ENCODE measurements at places on chromosomes 7 and 10.

- no peak for DNase-seq
Observed at GRCh38 chr7:142771353-142771723, 568 bp downstream of the PRSS2 start.

GRCh38 chr10:79270466-79271246, 76.6 kb upstream of the PPIF start:
- DNase-seq: no peak

- no peak for DNase-seq
Observed at GRCh38 chr10:132877473-132877872, 64.9 kb downstream of the CFAP46 start.

- no peak for DNase-seq
Observed at GRCh38 chr10:128173386-128173785, 47.2 kb upstream of the MKI67 start.

GRCh38 chr10:3750854-3751253, 34.2 kb downstream of the KLF6 start:
- DNase-seq: no peak

DNA sequence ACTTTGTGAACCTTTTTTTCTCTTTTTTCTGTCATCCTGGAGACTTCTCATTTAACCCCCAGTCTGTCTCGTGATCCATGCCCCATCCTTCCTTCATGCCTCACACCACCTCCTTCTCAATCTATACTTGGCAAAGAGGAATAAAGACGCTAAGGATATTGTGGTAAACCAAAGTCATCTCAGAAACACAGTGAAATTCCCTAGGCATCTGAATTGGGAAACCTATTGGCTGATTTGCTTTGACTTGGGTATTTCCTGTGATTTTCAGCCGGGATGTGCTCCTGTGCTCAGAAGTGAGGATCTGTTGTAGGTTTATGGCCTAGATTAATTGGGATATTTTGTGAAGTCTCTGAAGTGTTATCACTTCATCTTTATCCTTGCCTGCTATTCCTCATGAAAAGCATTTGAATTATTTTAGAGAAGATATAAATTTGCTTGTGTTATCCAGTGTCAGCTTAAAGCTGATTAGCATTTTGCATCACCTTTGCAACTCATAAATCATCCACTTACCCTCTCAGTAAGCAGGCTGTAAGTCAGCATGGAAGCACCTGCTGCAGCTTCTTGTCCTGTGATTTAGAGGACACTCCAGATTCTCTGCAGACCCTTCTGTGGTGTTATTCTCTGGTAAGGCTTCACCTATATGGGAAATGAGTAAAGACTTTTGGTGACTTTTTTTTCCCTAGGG, 138.0 kb downstream of the AUTS2 start:
- DNase-seq: no peak

DNA sequence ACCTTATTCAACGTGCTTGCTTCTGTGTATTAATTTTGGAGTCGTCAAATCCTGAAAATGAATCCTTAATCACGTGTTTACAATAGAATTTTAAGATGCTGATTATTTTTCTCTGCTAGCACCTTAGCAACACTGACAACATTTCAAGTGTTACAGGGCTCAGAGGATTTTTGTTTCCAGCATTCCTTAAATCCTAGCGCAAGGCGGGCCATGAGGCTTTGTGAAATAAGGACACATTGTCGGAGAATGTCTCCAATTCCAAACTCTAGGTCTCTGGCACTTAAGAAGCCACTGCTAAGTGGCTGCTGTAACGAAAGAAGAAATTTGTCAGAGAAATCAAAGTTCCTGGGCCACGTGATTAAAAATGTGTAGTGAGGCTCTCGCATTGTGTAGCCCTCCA, 390.9 kb upstream of the CELF2 start:
- DNase-seq: no peak

GRCh38 chr10:132308587-132309470, 1.1 kb upstream of the STK32C start:
- DNase-seq: no peak

GRCh38 chr10:122441961-122442360, 12.5 kb upstream of the ARMS2 start:
- no peak for DNase-seq

GRCh38 chr10:37976880-37977203, 395 bp upstream of the ZNF25 start:
- DNase-seq: no peak

GRCh38 chr10:128751284-128751683, 625.1 kb upstream of the MKI67 start:
- no peak for DNase-seq

DNA sequence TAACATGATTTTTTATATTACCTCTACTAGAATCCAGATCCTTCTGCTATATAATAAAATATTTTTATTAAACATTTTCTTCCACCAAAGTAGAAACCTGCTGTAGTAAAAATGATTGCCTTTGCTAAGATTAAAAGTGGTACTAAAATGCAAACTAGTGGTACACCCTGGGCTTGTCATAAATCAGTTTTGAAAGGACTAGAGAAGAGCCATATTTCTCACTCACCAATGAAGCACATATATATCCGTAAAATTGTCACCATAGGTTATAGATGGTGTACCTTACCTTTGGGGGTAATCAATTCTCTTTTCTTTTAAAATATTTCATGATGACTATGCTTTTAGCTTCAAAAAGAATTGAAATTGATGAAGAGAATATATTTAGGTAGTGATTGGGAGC, 253.0 kb upstream of the SLC26A5 start:
- no peak for DNase-seq

- DNase-seq: no peak
Observed at GRCh38 chr7:131016230-131016629, 282.2 kb upstream of the KLF14 start.

DNA sequence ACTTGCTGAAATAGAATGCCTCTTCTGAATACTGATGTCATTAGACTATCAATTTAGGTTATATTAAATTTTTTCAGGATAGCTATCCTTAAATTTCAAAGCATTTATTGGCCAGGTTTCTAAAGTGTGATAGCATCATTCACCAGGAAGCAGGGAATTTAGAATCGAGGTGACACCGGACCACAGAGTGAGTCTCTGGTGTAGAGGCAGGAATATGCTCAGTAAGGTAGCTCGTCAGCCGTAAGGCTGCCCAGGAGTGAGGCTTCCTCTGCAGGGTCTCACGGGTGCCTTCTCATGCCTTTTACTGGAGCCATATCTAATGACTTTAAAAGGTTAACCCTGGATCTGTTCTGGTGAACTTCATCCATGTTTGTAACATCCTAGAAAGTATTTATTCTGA, 170.8 kb upstream of the KLF14 start:
- no peak for DNase-seq

- no peak for DNase-seq
Observed at GRCh38 chr7:55288070-55288824, 76.9 kb upstream of the LANCL2 start.

GRCh38 chr7:28572321-28573058, 160.2 kb downstream of the CREB5 start:
- no peak for DNase-seq

GRCh38 chr7:39394105-39394680, 172.0 kb upstream of the YAE1 start:
- DNase-seq: no peak

GRCh38 chr10:112184052-112184371, 447 bp upstream of the GPAM start:
- no peak for DNase-seq

- DNase-seq: no peak
Observed at GRCh38 chr10:126066456-126066855, 170.1 kb downstream of the FANK1 start.

DNA sequence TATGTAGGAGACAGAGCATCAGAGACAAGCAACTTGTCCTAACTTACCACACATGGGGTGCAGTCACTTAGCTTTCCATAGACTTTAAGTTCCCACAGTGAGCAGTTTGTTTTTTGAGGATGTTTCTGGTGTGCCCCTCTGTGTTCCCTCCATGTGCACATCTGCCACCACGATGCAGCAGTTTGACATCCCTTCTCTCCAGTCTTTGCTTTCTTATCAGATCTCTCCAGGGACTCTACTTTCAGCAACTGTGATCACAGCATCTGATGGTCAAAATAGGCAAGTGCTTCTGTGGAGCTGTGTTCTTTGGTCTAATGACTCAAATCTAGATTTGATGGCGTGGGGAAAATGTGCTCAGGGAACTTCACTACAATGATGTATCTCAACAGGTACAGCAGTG, 96.5 kb upstream of the NAMPT start:
- no peak for DNase-seq

DNA sequence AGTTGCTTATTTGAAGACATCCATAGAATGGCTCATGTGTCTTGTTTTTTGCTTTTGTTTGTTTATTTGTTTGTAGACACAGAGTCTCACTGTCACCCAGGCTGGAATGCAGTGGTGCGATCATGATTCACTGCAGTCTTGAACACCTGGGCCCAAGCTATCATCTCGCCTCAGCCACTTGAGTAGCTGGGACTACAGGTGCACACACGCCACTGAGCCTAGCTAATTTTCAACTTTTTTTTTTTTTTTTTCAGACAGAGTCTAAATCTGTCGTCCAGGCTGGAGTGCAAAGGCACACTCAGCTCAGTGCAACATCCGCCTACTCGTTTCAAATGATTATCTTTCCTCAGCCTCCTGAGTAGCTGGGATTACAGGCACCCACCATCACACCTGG, 83.3 kb upstream of the KLF6 start:
- DNase-seq: no peak

DNA sequence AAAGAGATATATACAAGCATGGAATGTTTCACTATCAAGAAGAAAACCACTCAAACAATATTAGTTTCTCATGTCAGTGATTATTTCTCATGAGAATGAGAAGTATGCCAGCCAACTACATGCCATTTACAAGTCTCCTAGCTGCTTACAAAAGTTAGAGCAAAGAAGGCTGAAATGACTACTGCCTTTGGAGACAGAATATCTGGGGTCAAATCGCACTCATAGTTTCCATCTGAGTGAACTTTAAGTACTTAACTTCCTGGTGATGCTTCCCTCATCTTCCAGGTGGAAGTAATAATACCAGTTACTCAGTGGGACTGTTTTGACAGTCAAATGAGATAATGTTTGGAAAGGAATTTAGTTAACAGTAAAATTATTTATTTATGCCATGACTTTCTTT, 42.0 kb upstream of the RHOBTB1 start:
- no peak for DNase-seq

DNA sequence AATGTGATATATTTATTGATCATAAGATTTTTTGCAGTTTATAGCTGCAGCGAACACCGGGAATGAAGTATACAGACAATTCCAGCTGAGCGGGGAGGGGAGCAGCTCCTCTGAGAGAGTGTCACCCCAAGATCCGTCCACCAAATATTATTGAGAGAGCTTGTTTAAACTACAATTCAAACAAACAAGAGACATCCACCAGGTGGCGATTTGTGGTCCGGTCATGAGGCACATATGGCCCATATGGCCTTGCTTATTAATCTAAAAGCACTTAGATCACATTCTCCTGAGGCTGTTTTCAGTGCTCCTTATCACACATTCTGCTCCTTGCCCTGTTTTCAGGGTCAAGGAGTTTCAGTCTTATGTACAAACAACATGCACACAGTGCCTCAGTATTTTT, 83.1 kb downstream of the THSD7A start:
- DNase-seq: no peak

DNA sequence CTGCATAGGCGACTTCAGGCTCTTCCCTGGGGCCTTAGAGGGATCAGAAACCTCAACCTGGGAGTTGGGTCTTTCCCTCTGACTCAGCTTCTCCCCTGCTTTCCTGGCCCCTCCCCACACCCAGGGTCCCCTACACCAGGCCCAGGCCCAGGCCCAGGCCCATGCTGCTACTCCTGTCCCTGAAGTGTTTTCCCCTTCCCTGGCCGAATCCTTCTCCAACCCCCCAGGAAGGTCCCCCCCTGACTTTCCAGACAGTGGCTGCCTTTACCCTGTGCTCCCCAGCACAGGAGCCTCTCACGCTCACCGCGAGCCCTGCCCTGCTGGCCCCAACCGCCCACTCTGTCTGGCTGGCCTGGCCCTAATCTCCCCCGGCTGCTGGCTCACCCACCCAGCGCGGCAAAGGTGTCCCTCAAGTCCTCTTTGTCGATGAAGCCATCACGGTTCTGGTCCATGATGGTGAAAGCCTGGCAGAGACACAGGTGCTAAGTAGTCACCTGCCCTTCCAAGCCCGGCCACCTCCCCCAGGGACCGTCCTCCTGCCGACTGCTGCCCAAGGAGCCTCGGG, 6.4 kb downstream of the MYL10 start:
- no peak for DNase-seq

DNA sequence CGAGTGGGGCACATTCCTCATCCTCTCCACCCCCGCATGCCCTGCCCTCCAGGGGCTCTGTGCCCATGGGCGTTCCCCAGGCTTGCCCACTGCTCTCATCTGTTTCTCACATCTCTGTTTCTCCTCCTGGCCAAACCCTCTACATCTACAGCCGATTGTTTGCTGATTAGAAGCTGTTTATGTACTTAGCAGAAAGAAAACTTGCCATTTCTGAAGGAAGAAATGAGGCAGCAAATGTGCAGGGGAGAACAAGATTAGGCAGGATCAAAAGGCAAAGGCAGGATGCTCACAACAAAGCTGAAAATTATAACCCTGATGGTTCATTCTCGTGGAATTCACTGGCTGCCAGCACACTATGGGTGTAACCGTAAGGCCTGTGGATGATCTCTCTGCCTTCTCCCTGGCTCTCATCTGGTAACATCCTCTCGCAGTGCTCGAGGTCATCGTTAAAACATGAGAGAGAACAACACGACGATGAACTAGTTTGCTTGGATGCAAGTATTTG, 111.6 kb upstream of the KLF14 start:
- no peak for DNase-seq

- no peak for DNase-seq
Observed at GRCh38 chr10:68697106-68697505, 23.9 kb upstream of the CCAR1 start.

GRCh38 chr7:46459942-46460341, 538.9 kb upstream of the IGFBP3 start:
- no peak for DNase-seq

DNA sequence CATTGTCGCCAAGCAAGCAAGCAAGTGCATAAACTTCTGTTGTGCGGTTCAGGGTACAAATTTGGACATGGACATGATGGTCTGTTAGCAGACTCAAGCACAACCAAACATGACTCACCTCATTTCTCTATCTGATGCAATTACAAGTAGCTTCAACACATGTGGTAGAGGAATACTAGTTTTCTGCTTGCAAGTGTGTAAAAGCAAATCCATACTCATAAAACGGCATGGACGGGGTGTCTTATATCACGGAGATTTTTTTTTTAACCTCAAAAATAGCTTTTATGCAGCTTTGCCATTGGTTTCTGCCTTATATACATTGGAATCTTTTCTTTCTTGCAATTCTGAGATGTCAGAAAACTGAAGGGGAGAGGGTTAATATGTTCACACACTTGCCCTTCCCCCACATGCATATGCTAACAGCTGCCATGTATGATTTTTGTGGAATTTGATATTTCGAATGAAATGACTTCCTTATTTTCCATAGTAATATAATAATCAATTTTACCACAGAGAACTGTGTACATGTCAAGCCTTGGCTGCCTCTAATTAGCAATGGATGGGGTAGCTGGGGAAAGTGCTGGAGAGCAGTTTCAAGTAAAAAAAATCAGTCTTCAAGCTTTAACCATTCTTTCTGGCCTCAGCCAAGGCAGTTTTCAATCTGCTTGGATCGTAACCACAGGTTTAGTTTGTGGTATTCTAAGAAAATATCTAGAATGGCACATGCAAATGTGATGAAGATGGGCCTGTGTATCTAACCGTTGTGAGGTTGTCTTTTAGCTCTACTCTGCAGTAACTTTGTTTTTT, 106.0 kb upstream of the PDCD4 start:
- DNase-seq: no peak

- no peak for DNase-seq
Observed at GRCh38 chr7:28957751-28958234, 337 bp downstream of the TRIL start.

GRCh38 chr7:140168816-140169215, 8.0 kb downstream of the KDM7A start:
- DNase-seq: no peak

GRCh38 chr7:1716263-1717094, 46.4 kb downstream of the ELFN1 start:
- no peak for DNase-seq
